ENCODE measurements at places on chromosomes 2 and 18. TPM values are rescaled to one million over a fixed set of nuclear protein-coding genes. Genes with fewer than 3 reads are reported as not detected.
A peak's percentile ranks its signal among the peaks of the same experiment; 100 is the strongest.

The CPLX4 gene
- not detected for total RNA-seq

The THOC1 gene
- 47.9 TPM for total RNA-seq

The CYRIA gene
- 12.5 TPM for total RNA-seq

The HOXD10 gene
- total RNA-seq, result 19.6 TPM

The NXPH2 gene
- not detected for total RNA-seq

The ZNF804A gene
- total RNA-seq, result 1.2 TPM

The RGPD4 gene
- not detected for total RNA-seq

The TWIST2 gene
- 214 TPM for total RNA-seq

GRCh38 chr18:80040515-80040914 lies 6.3 kb downstream of the RBFA start:
- no peak for DNase-seq
- peaks cover 7% of the 10 kb centered on the region for H3K4me1 ChIP-seq
- H3K27ac ChIP-seq, result no peak overlapping the region
- H3K4me3 ChIP-seq, result no peak overlapping the region
- no peaks in the 10 kb centered on the region for H3K36me3 ChIP-seq
- H3K27me3 ChIP-seq, result no peaks in the 10 kb centered on the region

DNA sequence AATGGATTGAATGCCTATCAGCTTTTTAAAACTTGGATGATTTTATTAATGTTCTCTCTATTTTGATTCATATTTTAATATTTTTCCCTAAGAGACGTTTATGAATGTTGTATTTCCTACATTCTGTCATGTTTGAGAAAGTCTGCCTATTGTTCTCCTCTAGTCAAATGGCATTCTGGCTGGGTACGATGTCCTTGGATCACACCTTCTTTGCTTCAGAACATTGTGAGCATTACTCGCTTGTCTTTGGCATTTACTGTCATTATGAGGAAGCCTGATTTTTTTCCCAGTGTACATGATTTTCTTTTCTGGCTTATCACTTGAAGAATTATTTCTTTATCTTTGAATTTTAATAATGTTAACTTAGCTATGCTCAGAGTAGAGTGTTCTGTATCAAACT lies 78.4 kb downstream of the CDC42EP3 start:
- H3K27me3 ChIP-seq, result no peaks in the 10 kb centered on the region
- H3K4me3 ChIP-seq, result no peak overlapping the region
- H3K36me3 ChIP-seq, result no peaks in the 10 kb centered on the region
- DNase-seq, result no peak
- peaks cover 21% of the 10 kb centered on the region for H3K4me1 ChIP-seq

DNA sequence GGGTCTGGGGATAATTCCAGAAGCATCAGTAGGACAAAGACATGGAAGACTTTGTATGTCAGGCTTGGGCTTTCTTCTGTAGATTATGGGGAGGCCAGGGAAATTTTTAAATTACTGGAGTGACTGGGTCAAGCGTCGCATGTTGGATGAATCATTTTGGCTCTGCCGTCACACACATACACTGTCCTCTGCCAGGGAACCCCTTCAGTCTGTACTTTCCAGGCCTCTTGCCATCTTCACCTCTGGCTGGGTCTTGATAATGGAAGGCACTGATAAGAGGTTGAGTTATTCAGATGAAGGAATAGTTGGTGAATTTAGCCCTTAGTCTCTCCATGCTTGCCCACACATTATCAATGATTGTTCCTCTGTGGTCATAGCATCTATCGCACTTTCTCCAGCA lies 895.1 kb upstream of the CELF4 start:
- no peak overlapping the region for H3K4me3 ChIP-seq
- no peaks in the 10 kb centered on the region for H3K36me3 ChIP-seq
- no peaks in the 10 kb centered on the region for H3K4me1 ChIP-seq
- no peak overlapping the region for H3K27ac ChIP-seq

DNA sequence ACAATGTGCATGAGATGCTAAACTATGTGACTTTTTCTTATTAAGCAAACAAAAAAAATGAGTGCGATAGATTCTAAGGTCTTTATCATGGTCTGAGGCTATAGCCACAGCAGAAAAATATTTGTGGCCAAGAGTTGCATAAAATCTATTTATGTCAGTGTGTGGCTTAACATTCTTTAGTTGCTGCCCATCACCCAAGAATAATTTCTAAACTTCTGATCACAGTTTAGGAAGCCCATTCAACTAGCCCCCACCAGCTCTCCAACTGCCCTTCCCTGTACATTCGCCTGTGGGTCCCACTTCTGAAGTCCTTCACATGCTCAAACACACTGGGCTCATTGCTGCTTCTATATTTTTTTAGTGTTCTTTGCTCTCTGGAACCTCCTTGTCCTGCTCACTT lies 107.1 kb downstream of the CTNNA2 start:
- no peak overlapping the region for H3K27ac ChIP-seq
- no peaks in the 10 kb centered on the region for H3K36me3 ChIP-seq
- H3K27me3 ChIP-seq, result no peaks in the 10 kb centered on the region
- no peak for DNase-seq
- H3K4me3 ChIP-seq, result no peak overlapping the region
- H3K4me1 ChIP-seq, result no peaks in the 10 kb centered on the region

DNA sequence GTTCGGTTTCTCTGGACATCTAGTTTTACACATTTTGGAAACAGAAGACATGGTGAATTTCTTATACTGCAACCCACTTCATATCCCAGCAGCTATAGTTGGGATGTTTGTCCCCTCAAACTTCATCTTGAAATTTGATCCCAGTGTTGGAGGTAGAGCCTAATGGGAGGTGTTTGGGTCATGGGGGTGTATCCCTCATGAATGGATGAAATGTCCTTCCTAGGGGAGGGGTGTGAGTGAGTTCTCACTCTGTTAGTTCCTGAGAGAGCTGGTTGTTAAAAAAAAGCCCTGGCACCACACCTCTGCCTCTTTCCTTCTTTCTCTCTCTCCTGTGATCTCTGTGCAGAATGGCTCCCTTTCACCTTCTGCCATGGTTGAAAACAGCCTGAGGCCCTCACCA lies 369.0 kb upstream of the KCNJ3 start:
- H3K36me3 ChIP-seq, result no peaks in the 10 kb centered on the region
- H3K4me1 ChIP-seq, result no peaks in the 10 kb centered on the region
- no peak overlapping the region for H3K4me3 ChIP-seq

DNA sequence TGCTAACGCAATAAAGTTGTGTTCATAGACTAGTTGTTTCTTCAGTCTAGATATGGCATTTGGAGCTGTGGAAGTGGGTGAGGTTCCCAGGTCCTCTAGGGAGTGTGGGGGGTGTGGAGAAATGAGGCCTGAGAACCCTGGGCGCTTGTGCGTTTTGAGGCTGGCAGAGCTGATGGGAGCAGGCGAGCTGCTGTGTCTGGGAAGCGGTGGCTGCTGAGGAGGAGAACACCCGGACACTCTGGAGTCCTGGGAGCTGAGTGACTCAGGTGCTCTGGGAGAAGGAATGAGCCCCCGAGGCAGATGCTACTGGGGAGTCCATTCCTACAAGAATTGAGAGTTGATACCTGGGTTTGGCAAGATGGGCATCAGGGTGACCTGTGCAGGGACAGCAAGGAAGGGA lies 67.5 kb downstream of the LPIN1 start:
- H3K36me3 ChIP-seq, result peaks cover 22% of the 10 kb centered on the region
- no peak overlapping the region for H3K27ac ChIP-seq
- H3K4me1 ChIP-seq, result no peaks in the 10 kb centered on the region
- peak; percentile 64 for DNase-seq
- H3K4me3 ChIP-seq, result no peak overlapping the region

- DNase-seq, result no peak
- no peaks in the 10 kb centered on the region for H3K27me3 ChIP-seq
- no peak overlapping the region for H3K27ac ChIP-seq
- no peak overlapping the region for H3K4me3 ChIP-seq
- no peaks in the 10 kb centered on the region for H3K36me3 ChIP-seq
- no peaks in the 10 kb centered on the region for H3K4me1 ChIP-seq
These were observed 230.3 kb upstream of the RBBP8 start for GRCh38 chr18:22702806-22703205.

GRCh38 chr18:8744656-8745055 lies 39.3 kb downstream of the MTCL1 start:
- peaks cover 8% of the 10 kb centered on the region for H3K4me1 ChIP-seq
- no peak overlapping the region for H3K27ac ChIP-seq
- no peak for DNase-seq
- no peak overlapping the region for H3K4me3 ChIP-seq

DNA sequence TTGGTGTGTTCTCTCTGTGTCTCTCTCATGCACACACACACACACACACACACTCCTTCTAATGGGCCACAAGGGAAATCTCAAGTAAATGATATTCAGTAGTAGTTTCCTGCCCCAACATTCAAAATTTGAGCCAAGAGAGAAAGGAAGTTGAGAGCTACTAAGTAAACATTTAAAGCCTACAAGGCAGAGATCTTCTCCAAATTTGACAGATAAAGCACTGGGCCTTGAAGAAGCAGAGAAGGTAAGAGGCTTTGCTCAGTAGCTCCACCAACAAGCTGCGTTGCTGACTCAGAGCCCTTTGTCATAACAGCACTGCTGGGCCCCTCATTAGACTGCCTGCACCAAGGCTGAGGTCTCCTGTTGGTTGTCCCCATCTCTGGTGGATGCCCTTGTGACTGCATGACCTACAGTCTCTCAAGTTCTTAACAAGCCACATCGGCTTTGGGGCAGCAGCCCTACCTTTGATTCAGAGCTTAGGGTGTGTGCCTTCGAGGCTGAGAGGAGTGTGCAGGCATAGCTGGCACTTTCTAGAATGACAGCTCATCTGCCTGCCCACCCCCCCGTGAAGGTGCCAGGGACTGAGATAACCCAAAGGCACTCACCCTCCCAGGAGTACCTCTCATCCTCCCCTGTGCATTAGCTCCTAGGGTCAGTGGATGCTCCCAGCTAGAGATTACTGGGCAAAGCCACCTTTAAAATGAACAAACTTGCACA lies 32.3 kb upstream of the NEB start:
- H3K27me3 ChIP-seq, result no peaks in the 10 kb centered on the region
- DNase-seq, result no peak
- H3K27ac ChIP-seq, result no peak overlapping the region
- H3K36me3 ChIP-seq, result no peaks in the 10 kb centered on the region
- no peak overlapping the region for H3K4me3 ChIP-seq
- no peaks in the 10 kb centered on the region for H3K4me1 ChIP-seq

GRCh38 chr2:179913809-179914208 lies 52.4 kb upstream of the ZNF385B start:
- H3K36me3 ChIP-seq, result no peaks in the 10 kb centered on the region
- no peaks in the 10 kb centered on the region for H3K4me1 ChIP-seq
- no peaks in the 10 kb centered on the region for H3K27me3 ChIP-seq
- no peak overlapping the region for H3K4me3 ChIP-seq
- no peak overlapping the region for H3K27ac ChIP-seq

- no peak for DNase-seq
- no peaks in the 10 kb centered on the region for H3K4me1 ChIP-seq
- H3K27ac ChIP-seq, result no peak overlapping the region
These were observed 134.1 kb downstream of the CDC42EP3 start for GRCh38 chr2:37537316-37537715.

DNA sequence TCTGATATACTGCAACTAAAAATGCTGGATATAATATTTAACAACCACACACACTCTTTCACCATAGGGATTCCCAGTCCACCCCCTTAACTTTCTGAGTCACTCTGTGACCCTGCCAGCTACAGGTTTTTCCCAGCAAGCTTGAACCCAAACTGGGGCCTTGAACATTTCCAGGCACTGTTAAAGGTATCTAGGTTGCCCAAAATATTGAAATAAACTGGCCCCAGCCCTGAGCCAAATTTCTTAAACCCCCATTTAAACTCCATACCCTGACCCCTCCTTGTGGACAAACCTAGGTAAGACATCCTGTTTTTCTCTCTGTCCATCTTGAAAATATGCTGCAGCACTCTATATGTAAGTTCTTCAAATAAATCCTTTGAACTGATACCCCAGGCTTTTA lies 19.7 kb upstream of the DCTN1 start:
- H3K4me3 ChIP-seq, result no peak overlapping the region
- no peaks in the 10 kb centered on the region for H3K27me3 ChIP-seq
- DNase-seq, result no peak
- no peaks in the 10 kb centered on the region for H3K36me3 ChIP-seq
- H3K4me1 ChIP-seq, result no peaks in the 10 kb centered on the region

GRCh38 chr18:3816610-3817363 lies 366.8 kb downstream of the TGIF1 start:
- no peak overlapping the region for H3K27ac ChIP-seq
- H3K4me1 ChIP-seq, result no peaks in the 10 kb centered on the region
- H3K27me3 ChIP-seq, result no peaks in the 10 kb centered on the region
- no peaks in the 10 kb centered on the region for H3K36me3 ChIP-seq
- DNase-seq, result no peak

- H3K4me3 ChIP-seq, result no peak overlapping the region
- no peaks in the 10 kb centered on the region for H3K36me3 ChIP-seq
These were observed 112.2 kb downstream of the OSBPL6 start for GRCh38 chr2:178306352-178307073.

- H3K27me3 ChIP-seq, result no peaks in the 10 kb centered on the region
- H3K4me1 ChIP-seq, result peaks cover 26% of the 10 kb centered on the region
- DNase-seq, result no peak
- no peak overlapping the region for H3K4me3 ChIP-seq
These were observed 60.6 kb downstream of the RNF144A start for GRCh38 chr2:6977786-6978185.

DNA sequence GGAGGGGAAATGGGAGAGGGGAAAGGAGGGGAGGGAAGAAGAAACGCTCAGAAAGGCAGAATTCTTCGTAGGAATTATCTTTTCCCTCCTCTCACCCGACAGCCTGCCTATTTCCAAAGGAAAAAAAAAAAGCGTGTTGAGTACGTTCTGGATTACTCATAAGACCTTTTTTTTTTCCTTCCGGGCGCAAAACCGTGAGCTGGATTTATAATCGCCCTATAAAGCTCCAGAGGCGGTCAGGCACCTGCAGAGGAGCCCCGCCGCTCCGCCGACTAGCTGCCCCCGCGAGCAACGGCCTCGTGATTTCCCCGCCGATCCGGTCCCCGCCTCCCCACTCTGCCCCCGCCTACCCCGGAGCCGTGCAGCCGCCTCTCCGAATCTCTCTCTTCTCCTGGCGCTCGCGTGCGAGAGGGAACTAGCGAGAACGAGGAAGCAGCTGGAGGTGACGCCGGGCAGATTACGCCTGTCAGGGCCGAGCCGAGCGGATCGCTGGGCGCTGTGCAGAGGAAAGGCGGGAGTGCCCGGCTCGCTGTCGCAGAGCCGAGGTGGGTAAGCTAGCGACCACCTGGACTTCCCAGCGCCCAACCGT lies at the start of gene GAD1:
Gene GAD1 (plus strand): TSS at position 384 of the 589 bp plus-strand sequence. CDS start 1,705 bp downstream, outside the sequence.
- H3K27ac ChIP-seq, result no peak within 1 kb of the TSS
- H3K4me3 ChIP-seq, result peak within 1 kb of the TSS; percentile 34
- H3K4me1 ChIP-seq, result peaks cover 66% of the 10 kb centered on the region
- H3K36me3 ChIP-seq, result no peaks in the 10 kb centered on the region

DNA sequence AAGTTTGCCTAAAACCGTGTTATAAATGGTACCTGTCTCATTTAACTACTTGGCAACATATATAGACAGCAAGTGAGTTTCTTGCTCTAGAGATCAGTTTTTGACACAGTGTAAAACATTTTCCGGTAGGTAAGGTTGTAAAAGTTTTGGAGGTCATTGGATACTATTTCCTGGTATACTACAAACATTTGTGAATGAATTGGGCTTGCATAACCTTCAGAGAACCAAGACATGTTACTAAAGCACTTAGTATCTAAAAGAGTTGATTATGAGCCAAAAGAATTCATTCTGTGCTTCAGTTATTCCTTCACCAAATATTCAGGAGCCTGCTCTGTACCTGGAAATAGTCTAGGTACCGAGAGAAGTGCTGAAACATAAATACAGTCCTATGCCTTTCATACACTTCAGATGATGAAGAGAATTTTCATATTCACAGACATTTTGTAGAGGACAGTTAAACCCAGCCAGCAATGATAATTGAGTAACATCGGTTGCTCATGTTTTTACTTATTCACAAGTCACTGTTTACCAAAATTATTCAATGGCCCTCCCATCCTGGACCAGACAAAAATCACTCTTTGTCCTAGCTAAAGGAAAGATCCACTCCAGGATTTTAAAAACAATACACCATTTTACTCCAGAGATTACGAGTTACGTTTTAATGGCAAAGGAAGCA lies 319.4 kb upstream of the RBMS1 start:
- H3K27ac ChIP-seq, result no peak overlapping the region
- H3K4me1 ChIP-seq, result no peaks in the 10 kb centered on the region
- DNase-seq, result no peak
- no peaks in the 10 kb centered on the region for H3K36me3 ChIP-seq
- H3K4me3 ChIP-seq, result no peak overlapping the region
